ENCODE measurements at places on chromosomes 3 and 15. TPM values are rescaled to one million over a fixed set of nuclear protein-coding genes. Genes with fewer than 3 reads are reported as not detected.

NOX5 gene
- total RNA-seq = 0.09 TPM

GOLGA8J gene
- 0.67 TPM for total RNA-seq

- H3K4me1 ChIP-seq = peaks cover 34% of the 10 kb centered on the region
- H3K36me3 ChIP-seq = no peaks in the 10 kb centered on the region
- H3K27me3 ChIP-seq = peaks cover 27% of the 10 kb centered on the region
- no peak overlapping the region for H3K27ac ChIP-seq
- peak overlapping the region; percentile 64 for H3K4me3 ChIP-seq
- peak; percentile 29 for DNase-seq
Measured at GRCh38 chr15:74955796-74956647, 550 bp downstream of the RPP25 start.

ZNF445 gene
- total RNA-seq = 20.9 TPM

C2CD4A gene
- total RNA-seq = not detected

DNA sequence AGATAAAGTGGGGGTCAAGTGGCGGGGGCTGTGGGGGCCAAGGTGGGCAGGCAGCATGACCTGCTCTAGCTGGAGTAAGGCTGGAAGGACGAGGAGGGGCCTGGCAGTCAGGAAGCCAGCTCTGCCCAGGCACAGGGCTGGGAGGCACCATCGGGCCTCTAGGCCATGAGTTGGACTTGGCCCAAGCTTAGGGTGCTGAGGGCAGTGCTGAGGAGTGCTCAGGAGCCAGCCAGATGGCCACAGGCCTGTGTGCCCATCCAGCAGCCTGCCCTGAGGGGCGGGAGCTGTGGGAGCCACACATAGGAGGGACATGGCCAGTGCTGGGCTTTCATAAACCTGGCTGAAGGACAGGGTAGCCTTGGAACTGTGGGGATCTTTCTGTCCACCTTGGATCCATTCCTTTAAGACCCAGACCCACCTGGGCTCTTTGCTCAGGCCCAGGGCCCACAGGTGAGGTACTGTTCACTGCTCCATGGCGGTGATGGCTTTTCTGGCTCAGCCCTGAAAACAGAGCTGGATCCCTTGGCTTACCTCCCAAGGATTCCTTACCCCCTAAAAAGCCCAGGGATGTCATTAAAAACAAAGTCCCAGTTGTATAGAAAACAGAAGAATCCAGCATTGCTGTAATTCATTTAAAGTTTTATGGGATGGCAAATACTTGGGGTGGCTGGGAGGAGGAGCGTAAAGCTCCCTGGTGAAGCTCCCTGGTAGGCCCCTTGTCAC, 137.0 kb downstream of the DNAJB8 start:
- H3K27ac ChIP-seq = no peak overlapping the region
- no peaks in the 10 kb centered on the region for H3K4me1 ChIP-seq
- no peaks in the 10 kb centered on the region for H3K36me3 ChIP-seq
- DNase-seq = no peak

GP5 gene
- not detected for total RNA-seq

GRCh38 chr3:144363856-144364255, 392.2 kb downstream of the DIPK2A start:
- H3K27me3 ChIP-seq = no peaks in the 10 kb centered on the region
- no peaks in the 10 kb centered on the region for H3K4me1 ChIP-seq
- no peaks in the 10 kb centered on the region for H3K36me3 ChIP-seq
- H3K4me3 ChIP-seq = no peak overlapping the region
- DNase-seq = no peak

GRCh38 chr3:152874896-152875749, 40.2 kb downstream of the P2RY1 start:
- H3K36me3 ChIP-seq = no peaks in the 10 kb centered on the region
- DNase-seq = no peak
- no peak overlapping the region for H3K4me3 ChIP-seq
- no peaks in the 10 kb centered on the region for H3K27me3 ChIP-seq

ACTR8 gene
- total RNA-seq = 52.1 TPM
